ENCODE measurements at places on chromosomes 2 and 18.

DNA sequence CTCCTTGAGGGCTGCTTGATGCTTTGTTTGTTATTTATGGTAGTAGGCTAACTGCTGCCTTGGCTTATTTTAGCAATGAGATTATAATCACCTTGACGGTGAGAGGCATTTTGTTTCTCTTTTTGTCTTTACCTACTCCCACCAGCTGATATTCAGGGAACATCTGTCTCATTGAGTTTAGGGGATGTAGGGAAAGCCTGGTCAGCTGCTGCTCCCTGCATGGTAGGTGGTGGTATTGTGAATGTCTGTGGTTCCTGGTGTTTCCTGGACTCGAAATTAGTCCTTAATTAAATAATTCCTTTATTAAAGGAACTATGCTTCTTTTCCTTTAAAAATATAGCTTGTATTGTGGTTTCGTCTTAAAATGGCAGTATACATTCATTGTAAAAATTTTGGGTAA, 77.8 kb downstream of the ADAM23 start:
- DNase-seq: no peak

GRCh38 chr2:144738749-144739148, 218.8 kb upstream of the ZEB2 start:
- no peak for DNase-seq

- no peak for DNase-seq
Measured at GRCh38 chr2:232839411-232840079, 30.5 kb upstream of the SNORC start.

- no peak for DNase-seq
Measured at GRCh38 chr2:39451954-39452353, 14.9 kb upstream of the MAP4K3 start.

DNA sequence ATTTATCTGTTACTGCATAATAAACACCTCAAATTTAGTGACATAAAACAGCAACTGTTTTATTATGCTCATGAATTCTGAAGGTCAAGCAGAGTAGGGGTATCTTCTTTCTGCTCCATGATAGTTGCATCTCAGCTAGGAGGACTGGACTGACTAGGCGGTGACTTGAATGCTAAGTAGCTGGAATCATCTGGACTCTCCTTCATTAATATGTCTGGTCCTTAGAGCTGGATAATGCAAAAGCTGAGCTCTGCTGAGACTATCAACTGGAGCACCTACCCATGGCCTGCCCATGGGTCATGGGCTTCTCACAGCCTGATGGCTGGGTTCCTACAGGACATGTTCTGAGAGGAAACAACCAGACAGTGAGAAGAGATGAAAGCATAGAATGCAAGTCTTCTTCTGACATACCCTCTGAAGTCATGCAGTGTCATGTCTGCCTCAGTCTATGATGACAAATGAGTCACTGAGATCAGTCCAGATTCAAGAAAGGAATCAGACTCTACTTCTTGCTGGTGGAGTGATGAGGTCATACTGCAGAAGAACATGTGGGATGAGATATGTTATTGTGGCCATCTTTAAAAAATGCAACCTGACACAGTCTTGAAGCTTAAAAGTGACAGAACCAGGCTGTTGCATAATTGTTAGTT, 174.2 kb upstream of the OSR1 start:
- DNase-seq: no peak

- DNase-seq: no peak
Measured at GRCh38 chr2:142997231-142997630, 119.8 kb downstream of the KYNU start.

- no peak for DNase-seq
Measured at GRCh38 chr2:31888550-31888949, 122.3 kb downstream of the MEMO1 start.

DNA sequence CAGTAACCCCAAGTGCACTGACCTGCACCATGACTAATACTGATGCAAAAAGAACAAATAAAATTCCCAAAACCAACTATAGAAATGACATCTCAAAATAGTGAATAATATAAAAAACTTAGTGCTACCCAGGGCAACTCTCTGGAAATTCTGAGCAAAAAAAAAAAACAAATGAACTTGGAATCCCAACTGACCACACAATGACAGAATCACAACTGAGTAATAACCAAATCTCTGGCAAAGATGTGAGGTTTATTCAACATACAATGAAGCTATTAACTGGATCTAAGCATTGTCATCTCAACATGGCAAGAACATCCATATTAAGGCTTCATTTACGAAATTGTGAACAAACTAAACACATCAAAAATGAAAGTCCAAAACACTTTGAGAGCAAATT, 22.7 kb downstream of the EXOC6B start:
- DNase-seq: no peak

DNA sequence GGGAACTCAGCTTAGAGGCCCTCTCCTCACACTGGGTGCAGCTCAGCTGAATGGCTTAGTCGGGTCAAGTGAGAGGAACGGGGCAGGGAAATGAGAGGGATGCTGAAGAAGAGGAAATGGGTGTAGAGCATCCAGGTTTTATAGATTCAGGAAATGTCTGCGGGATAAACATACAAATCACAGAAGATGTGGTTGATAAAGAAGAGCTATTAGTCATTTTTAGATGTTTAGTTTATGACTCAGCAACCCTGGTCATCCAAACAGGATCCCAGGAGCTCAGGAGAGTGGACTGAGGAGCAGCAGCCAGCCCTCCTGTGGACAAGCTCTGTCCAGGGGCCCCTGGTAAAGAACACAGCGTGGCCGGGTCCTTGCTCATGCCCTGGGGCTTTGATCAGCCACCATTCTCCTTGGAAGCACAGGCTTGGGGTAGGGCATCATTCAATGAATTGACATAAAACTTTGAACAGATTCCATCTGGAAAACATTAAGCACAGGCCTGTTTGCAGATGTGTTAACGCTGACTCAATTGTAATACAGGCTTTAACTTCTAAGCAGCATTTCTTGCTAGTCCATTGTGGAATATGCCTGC, 83.0 kb downstream of the NPAS2 start:
- DNase-seq: no peak

GRCh38 chr2:158921599-158922408, 46.6 kb upstream of the TANC1 start:
- no peak for DNase-seq

GRCh38 chr2:205643391-205643885, 38.9 kb upstream of the NRP2 start:
- DNase-seq: no peak

GRCh38 chr18:50312296-50313030, 25.0 kb upstream of the CXXC1 start:
- DNase-seq: no peak

GRCh38 chr2:237993701-237994100, 26.9 kb downstream of the UBE2F start:
- no peak for DNase-seq

GRCh38 chr2:225137971-225138370, 95.7 kb upstream of the DOCK10 start:
- DNase-seq: no peak

GRCh38 chr18:72868585-72869225, 918 bp upstream of the NETO1 start:
- no peak for DNase-seq

DNA sequence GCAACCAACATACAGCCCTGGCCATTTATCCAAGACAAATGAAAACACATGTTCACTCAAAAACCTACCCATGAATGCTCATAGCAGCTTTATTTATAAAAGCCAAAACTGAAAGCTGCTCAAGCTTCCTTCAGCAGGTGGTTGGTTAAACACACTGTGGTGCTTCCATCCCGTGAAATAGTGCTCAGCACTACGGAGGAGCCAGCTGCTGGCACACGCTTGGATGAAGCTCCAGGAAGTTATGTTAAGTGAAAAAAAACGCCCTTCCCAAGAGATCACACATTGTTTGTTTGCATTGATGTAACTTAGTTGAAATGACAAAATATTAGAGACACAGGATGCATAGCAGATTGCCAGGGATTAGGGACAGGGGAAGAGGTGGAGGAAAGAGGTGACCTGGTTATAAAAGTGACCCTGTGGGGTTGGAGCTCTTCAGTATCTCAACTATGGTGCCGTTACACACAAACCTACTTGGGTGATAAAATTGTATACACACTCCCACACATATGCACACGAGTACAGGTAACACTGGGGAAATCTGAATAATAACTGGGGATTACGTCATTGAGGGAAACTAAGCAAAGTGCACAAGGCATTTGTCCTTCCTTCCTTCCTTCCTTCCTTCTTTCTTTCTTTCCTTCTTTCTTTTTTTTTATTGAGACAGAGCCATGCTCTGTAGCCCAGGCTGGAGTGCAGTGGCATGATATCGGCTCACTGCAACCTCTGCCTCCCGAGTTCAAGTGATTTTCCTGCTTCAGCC, 6.2 kb upstream of the ALPG start:
- no peak for DNase-seq

DNA sequence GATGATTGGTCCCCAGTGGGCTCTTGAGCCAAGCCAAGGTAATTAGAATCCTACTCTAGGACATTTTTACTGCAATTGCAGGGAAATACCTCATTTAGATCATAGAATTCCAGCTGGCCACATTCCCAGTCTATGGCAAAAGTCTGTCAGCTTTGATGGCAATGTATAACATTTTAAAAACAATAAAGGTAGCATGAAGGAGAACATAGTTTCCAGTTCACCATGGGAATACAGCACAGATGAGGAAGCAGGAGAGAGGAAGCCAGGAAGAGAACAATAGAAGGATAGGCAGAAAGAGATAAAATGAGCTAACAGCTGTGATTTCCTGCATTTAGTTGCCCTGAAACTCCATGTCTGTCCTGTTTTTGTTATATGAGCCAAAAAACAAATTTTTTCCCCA, 897.3 kb upstream of the DDX18 start:
- DNase-seq: no peak

GRCh38 chr2:220695397-220696279, 876.5 kb downstream of the EPHA4 start:
- no peak for DNase-seq

GRCh38 chr2:226578879-226579278, 220.7 kb downstream of the IRS1 start:
- DNase-seq: no peak

GRCh38 chr2:16115291-16115690, 174.9 kb downstream of the MYCN start:
- no peak for DNase-seq

DNA sequence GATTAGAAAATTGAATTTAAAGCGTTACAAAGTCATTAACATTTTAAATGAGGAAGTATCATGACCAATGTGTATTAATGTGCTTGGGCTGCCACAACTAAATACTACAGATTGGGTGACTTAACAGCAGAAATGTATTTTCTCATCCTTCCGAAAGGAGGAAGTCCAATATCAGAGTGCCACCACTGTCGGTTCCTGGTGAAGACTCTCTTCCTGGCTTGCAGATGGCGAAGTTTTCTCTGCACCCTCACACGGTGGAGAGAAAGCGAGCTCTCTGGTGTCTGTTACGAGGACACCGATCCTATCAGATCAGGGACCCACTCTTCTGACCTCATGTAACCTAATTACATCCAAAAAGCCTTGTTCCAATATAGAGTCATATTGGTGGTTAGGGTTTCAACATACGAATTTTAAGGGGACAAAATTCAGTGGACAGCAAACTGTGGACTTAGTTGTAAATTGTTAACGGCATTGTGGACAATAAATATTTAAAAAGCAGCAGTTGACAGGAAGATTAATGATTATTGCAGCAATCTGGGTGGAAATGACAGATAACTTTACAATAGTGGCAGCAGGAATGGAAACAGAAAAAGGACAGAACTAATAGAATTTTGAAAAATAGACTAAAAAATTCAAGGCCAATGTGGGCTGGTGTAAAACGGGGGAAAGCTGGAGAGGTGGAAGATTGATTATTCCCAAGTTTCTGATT, 35.1 kb upstream of the CYRIA start:
- DNase-seq: no peak

GRCh38 chr2:191748528-191749180, 70.7 kb downstream of the NABP1 start:
- DNase-seq: no peak

- no peak for DNase-seq
Measured at GRCh38 chr2:191478799-191479679, 198.9 kb upstream of the NABP1 start.

DNA sequence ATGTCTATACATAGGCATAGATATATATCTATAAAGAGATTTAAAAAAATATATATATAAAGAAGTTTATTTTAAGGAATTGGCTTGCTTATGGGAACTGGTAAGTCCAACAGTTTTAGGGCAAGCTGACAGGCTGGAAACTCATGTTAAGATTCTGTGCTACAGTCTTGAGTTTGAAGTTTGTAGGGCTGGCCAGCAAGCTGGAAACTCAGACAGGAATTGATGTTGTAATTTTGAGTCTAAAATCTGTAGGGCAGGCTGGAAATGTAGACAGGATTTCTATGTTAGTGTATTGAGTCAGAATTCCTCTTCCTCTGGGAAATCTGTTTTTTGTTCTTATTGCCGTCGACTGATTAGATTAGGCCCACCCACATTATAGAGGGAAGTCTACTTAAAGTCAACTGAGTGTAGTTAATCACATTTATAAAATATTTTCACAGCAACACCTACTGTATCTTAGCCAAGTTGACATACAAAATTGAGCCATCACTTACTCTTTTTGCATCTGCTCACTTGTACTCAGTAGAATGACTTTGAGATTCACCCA, 60.8 kb downstream of the PHLPP1 start:
- no peak for DNase-seq

- DNase-seq: no peak
Measured at GRCh38 chr2:124704071-124704925, 679.2 kb downstream of the CNTNAP5 start.

- DNase-seq: no peak
Measured at GRCh38 chr2:142041105-142041504, 89.7 kb downstream of the LRP1B start.

GRCh38 chr18:48222118-48222517, 187.1 kb downstream of the ZBTB7C start:
- no peak for DNase-seq

- DNase-seq: no peak
Measured at GRCh38 chr18:69580107-69580506, 179.4 kb downstream of the DOK6 start.

DNA sequence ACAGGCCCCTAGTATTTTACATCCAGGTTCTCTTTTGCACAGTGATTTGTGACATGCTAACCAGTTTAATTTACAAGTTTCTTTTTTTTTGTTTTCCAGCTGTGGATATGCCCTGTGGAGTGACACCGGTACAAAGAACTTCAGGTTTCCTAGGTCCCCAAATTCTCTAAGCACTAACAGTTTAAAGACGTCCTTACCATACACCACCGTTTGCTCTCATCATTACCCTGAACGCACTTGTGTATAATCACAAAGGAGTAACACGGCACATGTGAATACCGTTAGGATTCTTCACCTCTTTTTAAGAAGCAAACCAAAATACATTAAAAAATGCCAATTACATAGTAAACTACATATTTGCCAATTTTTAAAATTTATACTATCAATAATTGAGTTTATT, 853 bp downstream of the LANCL1 start:
- no peak for DNase-seq
